GF-D8 (cell line): ENCODE measurements at places on chromosomes 5 and 9.

DNA sequence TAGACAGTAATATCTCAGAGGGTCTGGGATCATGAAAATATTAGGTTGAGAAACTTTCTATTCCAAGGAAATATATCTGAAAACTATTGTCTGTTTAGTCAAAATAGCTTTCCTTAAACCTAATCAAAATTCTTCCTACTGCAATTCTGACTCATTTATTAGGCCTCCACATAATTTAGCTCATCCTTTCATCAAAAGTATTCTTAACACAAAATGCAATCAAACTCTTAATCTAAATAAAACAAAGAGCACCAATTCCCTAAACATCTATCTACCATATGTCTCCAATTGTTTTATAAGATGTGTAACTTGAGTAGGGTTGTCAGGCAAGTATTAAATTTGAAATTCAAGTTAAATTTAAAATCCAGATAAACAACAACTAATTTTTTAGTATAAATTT is 142.1 kb downstream of the PLK2 start:
- no peak for DNase-seq

- DNase-seq = no peak
Observed at GRCh38 chr5:158154226-158155005, 295.5 kb upstream of the CLINT1 start.

GRCh38 chr5:53373451-53374158 is 106.8 kb upstream of the FST start:
- no peak for DNase-seq

GRCh38 chr5:83096660-83097339 is 19.5 kb downstream of the XRCC4 start:
- no peak for DNase-seq

GRCh38 chr9:124348831-124349230 is 66.4 kb downstream of the PSMB7 start:
- DNase-seq = no peak

GRCh38 chr5:166909926-166910325 is 1381.5 kb upstream of the WWC1 start:
- no peak for DNase-seq

GRCh38 chr9:133794016-133794760 is 56.0 kb upstream of the SARDH start:
- no peak for DNase-seq

GRCh38 chr5:57202811-57203210 is 29.0 kb downstream of the GPBP1 start:
- DNase-seq = no peak

DNA sequence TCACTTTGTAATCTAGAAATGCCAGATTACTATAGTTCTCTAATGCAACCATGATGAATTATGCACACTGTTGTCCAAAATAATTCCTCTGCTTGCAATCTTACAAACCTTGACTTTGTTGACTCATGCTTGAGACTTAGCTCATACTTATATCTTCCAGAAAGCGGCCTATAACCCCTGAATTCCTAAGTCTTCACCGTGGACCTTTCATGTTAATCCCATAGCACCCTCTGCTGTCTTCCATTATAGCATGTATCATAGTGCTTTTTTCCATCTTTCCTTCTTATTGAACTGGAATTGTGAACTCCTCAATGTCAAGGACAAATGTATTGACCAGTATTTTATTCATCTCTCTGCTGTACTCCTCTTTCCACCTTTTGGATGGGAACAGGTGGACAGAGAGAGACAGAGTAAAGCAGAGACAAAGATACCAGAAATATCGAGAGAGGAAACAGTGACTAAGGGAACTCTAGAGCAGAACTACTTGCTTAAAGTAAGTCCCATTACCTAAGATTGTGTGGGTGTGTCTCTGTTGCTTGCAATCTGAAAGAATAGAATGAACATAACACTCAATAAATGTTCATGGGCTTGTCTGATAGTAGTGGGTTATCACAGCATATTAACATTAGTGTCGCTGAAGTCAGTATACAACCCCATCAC is 110.0 kb downstream of the LURAP1L start:
- DNase-seq = no peak

DNA sequence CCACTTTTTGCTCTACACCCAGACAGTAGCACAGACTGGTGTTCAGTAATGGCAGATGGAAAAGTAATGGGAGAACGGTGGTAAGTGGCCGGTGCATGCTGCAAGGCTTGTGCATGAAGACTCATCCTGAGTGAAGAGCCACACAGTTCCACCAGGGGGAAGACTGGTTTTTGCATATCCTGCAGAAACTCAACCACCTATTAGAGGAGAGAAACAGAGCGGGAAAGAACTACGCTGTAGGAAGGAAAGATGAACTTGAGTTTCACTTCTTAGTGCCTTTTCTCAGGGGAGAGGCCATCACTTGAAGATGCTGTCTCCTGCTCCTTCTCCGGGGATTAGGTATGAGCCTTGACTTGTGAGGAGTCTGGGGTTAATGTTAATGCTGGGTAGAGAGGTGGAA is 9.4 kb upstream of the PRSS3 start:
- no peak for DNase-seq

DNA sequence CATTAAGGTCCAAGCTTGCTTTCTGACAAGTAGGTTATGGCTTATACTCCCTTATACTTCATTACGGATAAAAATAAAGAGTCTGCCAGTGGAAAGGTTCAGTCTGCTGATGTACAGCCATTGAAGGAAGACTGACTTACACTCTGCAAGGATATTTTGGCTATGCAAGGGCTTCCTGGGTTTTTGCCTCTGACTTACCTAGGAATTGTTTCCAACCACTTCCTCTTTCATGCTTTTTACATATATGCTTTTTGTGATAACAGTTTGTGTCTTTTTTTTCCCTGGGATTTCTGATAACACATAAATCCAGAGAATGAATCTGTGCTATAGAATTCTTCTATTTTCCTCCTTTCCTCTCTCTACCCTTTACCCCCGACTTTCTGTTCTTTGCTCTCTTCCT is 16.8 kb downstream of the ISOC1 start:
- DNase-seq = no peak

GRCh38 chr5:174300941-174301761 is 255.6 kb downstream of the NSG2 start:
- DNase-seq = no peak

DNA sequence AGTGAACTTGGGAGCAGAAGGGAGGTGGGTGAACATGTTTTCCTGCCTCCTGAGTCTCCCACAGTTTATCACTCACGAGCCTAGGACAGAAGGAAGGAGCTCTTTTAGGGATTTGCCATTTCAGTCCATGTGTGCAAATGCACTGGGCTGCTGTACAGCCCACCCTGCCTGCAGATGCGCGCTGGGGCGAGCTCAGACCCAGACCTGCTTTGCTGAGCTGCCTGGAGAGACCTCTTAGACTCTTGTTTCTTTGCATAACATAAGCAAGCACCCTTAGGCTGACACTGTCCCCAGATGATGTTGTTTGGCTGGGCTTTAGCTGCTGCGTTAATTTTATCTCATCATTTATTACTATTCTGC is 199.0 kb downstream of the CACNA1B start:
- no peak for DNase-seq
